ENCODE measurements at places on chromosomes 2 and 18.
A peak's percentile ranks its signal among the peaks of the same experiment; 100 is the strongest.

- no peak for DNase-seq
Measured at GRCh38 chr2:85011098-85011497, 40.1 kb downstream of the KCMF1 start.

DNA sequence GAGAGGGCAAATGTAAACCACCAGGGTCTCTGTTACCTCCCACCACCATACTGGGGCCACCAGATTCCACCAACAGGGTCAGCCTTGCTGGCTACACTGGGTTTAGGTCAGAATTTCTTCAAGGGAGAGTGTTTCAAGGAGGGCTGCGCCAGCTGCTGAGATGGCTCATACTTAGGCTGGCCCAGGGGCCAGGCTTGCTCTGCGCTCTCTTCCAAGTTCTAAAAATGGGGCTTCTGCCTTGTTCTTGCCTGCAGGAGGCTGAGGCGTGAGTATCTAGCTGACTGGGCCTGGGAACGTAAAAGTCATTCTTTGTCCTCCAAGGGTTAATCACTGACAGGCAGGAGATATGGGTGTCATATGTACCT, 28.1 kb downstream of the MRPL33 start:
- no peak for DNase-seq

DNA sequence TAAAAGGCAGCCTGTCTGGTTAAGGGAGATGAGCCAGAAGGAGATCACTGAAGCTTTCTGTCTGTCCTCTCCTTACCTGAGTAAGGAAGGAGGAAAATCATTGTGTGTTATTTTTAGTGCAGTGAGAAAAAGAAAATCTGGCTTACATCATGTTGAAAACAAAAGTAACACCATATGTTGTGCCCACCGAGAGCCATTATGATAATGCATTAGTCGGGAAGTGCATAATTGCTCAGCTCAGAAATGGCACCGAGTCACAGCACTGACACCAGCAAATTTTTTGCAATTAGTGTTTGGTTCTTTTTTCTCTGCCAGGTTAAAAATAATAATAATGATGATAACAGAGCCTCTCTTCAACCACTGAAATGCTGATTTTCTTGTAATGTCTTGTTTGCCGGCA, 46.6 kb downstream of the HNMT start:
- no peak for DNase-seq

DNA sequence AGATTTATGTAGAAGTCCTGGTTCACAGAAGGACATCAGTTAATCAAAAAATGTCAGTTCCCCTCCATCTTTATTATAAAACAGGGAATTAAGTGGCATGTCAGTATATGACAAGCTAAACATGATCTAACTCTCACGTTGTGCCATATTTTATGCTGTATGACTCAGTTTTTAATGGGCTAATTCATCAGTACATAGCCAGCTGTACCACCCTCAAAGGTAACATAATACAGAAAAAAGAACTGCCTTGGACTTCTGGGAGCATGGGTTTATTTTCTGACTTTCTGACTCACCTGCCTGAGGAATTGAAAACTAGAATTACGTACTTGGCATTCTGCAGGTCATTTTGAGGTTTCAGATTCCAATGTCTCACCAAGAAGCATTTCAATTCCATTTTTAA, 135.7 kb downstream of the CMPK2 start:
- no peak for DNase-seq

GRCh38 chr2:108413711-108414095, 35.3 kb upstream of the GCC2 start:
- DNase-seq: no peak

GRCh38 chr2:68417926-68418325, 49.2 kb downstream of the FBXO48 start:
- DNase-seq: no peak

GRCh38 chr2:48048476-48049171, 142.3 kb upstream of the FBXO11 start:
- DNase-seq: no peak

- DNase-seq: peak; percentile 52
Measured at GRCh38 chr18:54222922-54223567, 1.4 kb downstream of the MBD2 start.

DNA sequence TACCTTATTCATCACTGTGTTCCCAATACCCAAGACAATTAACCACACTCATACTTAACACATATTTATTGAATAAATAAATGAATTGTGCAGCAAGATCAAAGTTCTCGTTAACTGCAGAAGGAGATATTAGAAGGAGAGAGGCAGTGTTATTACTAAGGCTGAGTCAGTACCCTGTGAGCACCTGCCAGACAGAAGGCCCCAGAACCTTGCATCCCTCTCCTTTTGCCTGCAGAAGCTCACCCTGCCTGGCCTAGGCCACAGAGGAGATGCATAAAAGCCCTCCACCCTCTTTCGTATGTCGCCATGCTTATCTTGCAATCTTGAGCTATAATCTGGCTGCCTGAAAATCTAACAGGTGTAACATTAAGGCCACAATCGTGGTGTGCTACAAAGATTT, 20.5 kb upstream of the RNF149 start:
- DNase-seq: peak; percentile 46

DNA sequence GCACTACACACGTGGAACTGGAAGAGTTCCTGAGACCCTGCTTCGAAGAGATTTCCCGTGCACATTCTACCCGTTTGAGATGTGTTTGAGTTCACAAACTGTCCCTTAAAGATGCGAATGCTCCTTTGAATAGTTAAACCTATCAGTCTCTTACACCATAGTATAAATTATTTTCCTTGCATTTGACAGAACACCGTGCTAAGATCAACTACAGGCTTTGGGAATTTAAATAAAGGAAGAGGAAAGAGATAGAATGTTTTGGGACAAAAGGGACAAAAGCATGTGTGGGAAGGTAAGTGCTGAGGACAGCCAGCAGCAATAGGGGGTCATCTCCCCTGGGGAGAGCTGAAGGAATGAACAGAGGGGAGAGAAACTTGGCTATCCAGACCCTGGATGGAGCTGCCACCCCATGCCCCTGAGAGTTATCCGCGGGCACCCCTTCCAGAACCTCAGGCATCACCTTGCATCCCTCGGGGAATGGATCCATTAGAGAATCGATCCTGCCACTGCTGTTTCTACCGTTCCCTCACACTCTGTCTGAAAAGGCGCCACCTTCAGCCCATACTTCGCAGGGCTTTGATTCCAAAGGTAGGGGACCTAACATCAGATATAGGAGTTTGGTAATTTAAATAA, 888 bp upstream of the ADCY3 start:
- DNase-seq: no peak

GRCh38 chr2:219765231-219765911, 137.9 kb downstream of the SLC4A3 start:
- DNase-seq: no peak

- no peak for DNase-seq
Measured at GRCh38 chr2:58756336-58756735, 515.2 kb upstream of the FANCL start.

DNA sequence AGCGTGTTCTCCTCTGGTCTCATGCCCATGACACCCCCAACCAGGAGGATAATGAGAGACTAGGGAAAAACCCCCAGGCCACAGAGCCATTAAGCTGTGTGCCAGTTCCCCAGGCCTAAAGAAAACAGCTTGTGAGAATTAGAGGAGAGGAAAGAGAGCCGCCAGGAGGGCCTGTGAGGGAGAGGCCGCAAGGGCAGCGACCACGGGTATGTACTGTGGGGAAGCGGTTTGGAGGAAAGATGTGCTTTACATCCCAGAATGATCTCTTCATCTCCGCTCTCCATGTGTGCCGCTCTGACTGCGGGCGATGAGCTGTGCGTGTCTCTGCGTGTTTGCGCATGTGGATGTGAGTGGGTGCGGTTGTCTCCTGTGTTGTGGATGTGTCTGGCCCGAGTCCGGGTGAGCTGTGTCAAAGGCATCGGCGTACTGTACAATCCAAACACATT, 82.9 kb downstream of the DYSF start:
- no peak for DNase-seq

DNA sequence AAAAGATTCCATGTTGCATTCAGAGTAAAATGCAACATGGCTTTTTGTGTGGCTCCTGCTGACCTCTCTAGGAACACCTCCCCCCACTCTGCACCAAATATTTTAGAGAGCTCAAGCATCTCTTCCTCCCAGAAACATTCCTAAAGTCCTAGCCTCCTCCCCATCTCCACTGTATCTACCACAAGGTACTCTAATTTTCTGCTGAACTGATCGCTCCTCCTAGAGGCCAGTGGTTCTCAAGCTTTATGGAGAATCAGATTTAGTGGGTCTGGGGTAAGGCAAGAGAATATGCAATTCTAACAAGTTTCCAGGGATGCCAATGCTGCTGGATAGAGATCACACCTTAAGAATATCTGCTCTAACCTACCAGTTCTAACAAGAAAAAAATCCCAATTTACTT, 89.5 kb upstream of the HNRNPA3 start:
- no peak for DNase-seq

GRCh38 chr18:54924948-54925347, 34.3 kb downstream of the CCDC68 start:
- DNase-seq: no peak

DNA sequence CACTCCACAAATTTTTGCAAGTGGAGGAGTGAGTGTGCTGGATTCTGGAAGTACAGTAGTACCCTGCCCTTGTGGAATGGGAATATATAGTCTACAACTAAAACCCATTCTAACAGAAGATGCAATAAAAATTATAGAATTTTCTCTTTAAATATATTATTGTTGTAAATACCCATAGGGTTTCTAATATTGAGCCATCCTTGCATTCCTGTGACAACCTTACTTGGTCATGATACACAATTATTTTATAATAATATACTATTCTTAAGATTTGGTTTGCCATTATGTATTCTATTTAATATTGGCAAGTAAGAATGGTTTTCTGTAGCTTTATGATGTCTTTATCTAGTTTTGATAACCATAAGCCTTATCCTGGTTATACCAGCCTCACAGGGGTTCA, 52.2 kb downstream of the EML6 start:
- DNase-seq: no peak

GRCh38 chr18:62164855-62165487, 21.9 kb downstream of the PIGN start:
- DNase-seq: no peak

- DNase-seq: no peak
Measured at GRCh38 chr18:57051657-57052044, 95.2 kb upstream of the BOD1L2 start.

DNA sequence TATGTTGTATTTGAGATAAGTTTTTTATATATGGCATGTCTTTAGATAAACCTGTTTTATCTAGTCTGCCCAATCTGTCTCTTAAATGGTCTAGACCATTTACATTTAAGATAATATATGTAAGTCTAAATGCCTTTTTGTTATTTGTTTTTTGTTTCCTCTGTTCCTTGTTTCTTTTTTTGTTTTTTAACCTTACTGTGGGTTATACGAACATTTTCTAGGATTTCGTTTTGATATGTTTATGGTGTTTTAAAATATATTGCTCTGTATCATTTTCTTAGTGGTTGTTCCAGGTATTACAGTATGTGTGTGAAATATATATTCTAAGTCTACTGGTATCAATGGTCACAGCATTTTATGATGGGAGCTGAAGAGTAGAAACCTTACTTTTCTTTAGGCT, 13.3 kb downstream of the BCL2L11 start:
- DNase-seq: no peak

DNA sequence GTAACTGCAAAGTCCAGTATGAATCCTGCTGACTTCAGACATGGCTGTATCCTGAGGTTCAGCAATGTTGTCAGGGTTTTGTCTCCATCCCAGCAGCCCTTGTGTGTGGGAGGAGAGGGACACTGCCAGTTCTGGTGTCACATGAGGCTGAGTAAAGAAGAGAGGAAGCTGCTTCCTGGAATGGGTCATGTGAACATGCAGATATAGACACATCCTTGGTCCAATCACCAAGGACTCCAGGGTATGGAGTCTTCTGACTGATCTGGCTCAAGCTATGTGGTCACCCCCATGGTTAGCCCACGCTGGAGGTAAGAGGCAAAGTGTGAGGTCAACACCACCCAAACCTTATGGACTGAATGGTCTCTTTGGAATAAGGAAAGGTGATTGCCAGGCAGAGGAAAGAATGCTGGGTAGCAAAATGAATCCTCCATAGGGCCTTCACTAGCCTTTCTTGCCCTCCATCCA, 134.4 kb upstream of the SLC1A4 start:
- DNase-seq: no peak

- DNase-seq: no peak
Measured at GRCh38 chr2:138512672-138513071, 11.1 kb downstream of the SPOPL start.

GRCh38 chr2:205770577-205770976, 88.3 kb downstream of the NRP2 start:
- DNase-seq: no peak

- no peak for DNase-seq
Measured at GRCh38 chr2:118128826-118129225, 40.6 kb downstream of the INSIG2 start.

DNA sequence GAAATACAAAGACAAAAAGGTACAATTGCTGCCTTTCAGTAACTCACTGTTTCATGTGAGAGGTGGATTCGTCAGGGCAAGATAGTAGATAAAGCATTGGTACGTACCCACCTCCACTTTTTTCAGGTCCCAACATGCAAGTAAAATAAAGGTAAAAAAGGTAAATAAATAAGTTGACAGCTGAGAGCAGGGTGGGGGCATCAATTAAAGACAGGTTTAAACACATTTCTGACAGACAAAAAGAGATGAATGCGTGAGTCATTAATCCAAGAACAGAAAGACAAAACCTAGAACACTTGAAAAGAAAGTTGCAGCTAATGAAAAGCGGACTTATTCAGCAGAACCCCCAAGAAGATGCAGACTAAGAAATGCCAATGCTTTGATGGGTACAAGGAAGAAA, 979.6 kb upstream of the CDH2 start:
- DNase-seq: no peak

- no peak for DNase-seq
Measured at GRCh38 chr2:129888461-129888860, 91.0 kb upstream of the RAB6C start.

DNA sequence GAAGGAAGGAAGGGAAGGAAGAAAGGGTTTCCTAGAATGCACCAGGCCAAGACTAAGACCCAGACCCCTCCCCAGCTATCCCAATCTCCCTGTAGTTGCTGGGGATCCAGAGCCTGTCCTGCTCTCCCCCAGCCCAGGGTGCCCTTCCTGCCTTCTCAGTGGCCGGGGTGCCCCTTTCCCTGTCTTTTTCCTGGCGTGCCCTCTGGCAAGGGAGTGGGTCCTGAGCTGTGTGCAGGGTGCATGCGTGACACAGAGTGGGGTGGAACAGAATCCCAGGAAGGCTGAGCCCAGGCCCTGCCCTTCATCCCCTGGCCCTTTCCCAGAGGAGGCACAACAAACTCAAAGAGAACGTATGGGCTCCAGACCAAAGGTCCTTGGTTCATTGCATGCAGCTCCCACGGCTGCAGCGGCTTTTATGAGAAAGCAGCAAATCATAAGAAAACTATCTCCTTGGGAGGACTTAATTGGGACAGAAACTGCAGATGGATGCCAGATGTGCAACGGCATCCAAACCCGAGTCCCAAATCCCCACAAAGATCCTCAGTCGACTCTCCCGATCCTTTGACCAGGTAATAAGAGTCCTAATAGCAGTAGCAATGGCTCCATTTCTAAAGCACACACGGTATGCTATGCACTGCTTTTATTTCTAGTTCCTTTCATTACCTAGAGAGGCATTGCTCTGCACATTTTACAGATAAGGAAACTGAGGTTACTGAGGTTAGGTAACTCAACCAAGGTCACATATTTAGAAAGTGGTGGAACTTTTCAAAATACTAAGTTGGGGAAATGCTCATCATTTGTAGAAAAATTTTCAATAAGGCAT, 12.7 kb upstream of the ARID5A start:
- DNase-seq: no peak

Data from T-helper 22 cell (primary cell).